Stromal cell of bone marrow (primary cell): ENCODE measurements at places on chromosomes 1 and 21.

GRCh38 chr1:85815906-85816305 is 107.7 kb upstream of the ZNHIT6 start:
- no peak for DNase-seq

- DNase-seq, result no peak
These were observed 180.3 kb upstream of the RGS18 start for GRCh38 chr1:191977874-191978506.

GRCh38 chr1:151918819-151919610 is 9.7 kb upstream of the THEM4 start:
- no peak for DNase-seq

DNA sequence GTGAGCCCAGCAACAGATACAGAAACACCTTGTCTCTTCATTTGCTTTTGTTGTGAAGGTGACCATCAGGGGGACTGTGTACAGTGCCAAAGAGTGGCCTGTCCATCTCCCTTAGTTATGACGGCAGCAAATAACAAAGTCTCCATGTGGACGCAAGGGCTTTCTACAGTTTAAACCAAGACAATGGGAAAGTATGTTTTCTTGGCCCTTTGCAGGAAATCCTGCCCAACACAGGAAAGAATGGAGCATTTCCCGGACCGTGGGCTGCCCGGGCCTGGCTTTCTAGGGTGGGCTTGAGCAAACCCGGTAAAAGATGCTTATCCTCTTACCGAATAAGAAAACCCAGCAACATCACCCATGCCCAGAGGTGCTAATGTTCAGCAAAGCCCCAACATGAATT is 87.3 kb downstream of the ZBTB18 start:
- no peak for DNase-seq

DNA sequence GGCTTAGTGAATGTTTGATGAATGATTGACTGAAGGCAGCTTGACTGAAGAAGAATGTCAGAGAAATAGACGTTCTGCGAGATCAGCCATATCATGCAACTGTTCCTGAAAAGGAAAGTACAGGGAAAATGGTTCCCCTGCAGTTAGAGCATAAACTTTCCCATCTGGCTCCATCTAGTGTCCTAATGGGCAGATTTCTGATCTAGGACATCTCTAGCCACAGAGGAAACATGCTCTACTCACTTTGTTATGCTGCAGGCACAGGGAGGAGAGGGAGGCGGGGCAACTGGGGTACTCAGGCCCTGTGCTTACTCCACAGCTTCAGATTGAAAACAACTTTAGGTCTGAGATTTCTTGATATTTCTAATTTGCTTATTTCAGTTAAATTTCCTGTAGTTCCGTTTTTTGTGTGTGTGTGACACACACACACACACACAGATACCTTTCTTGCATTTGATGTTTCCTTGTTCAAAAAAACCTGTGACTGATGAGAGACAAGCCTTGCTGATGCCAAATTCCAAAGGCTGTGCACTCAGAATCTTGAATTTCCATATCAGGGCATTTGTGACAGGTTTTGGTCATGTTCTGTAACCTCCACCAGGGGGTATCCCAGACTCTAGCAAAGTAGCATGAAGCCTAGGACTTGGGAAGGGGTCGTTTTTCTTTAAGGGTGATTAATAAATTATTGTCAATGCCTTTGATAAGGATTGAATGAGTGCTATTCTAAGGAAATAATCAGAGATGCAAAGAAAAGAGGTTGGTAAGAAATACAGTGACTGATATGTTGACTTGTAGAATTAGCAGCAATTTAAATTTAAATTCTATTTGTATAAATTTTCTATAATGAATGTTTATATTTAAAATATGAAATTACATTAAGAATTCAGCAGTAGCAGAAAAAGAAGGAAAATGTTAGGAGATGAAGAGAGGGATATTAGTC is 139.7 kb upstream of the BEND5 start:
- DNase-seq, result peak; percentile 63

- no peak for DNase-seq
These were observed 54.3 kb downstream of the KCNC4 start for GRCh38 chr1:110264430-110264829.

DNA sequence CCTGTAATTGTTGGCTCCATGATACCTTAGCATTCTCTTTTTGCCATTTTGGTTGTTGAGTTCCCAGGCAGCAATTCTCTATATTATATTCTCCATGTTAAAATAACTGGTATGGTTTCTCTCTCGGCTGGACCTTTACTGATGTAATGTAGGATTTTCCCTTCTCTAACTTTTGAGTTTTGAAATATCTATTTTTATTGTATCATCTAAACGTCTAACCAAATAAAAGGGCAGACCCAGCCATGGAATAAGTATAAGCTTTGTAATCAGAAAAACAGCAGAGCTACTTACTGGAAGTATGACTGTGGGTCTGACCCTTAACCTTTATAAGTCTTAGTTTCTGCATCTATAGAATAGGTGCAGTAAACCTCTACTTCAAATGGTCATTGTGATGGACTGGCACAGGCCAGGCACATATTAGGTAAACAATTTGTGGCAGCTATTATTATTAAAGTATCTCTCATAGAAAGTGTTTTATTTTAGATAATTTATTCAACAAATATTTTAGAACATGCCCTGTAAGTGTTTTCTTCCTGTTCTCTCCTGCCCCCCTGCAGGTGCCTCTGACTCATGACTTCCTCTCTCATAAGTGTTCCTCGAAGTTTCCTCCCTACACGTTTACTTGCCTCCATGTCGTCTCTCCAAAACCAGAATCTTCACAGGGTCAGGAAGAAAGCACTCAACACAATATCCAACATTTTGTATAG is 224.9 kb upstream of the FGGY start:
- no peak for DNase-seq

GRCh38 chr1:27585684-27586083 is 18.3 kb downstream of the AHDC1 start:
- DNase-seq, result no peak

- DNase-seq, result no peak
These were observed 50.8 kb upstream of the SLC22A15 start for GRCh38 chr1:115925467-115925866.

- no peak for DNase-seq
These were observed 56.9 kb downstream of the LYST start for GRCh38 chr1:235809688-235810397.

- DNase-seq, result no peak
These were observed 51.2 kb downstream of the SIPA1L2 start for GRCh38 chr1:232578651-232579195.

DNA sequence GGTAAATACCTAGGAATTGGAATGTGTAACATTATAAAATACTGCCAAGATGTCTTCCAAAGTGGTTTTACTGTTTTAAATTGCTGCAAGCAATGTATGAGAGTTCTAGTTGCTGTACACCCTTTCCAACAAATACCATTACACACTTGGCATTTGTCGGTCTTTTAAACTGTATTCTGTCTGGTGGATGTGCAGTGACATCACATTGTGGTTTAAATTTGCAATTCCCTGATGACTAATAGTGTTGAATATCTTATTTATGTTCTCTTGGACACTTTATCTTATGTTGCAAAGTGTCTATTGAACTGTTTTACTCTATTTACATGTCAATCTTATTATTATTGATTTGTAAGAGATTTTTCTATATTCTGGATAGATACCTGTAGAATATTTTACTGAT is 561.2 kb upstream of the B3GALT2 start:
- DNase-seq, result no peak

- DNase-seq, result no peak
These were observed 21.7 kb downstream of the SDC3 start for GRCh38 chr1:30886710-30887428.

- DNase-seq, result peak; percentile 92
These were observed 338 bp upstream of the TOR1AIP1 start for GRCh38 chr1:179881642-179882252.

DNA sequence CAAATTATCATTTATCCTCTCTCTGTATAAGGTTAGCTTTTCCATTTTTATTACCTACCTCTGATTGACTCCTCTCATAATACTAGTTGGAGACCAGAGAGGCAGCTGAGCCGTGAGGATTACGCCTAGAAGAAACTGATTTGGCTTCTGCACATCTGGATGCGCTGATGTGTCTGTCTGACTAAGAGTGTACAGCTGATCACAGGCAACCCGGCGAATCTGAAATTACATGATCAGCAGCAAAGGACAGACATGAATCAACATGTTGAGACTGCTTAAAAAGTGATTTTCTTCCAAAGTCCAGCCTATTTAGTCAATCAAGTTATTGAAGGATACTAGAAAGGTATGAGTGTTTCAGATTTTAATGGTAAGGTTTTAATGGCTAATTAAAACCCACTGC is 81.2 kb downstream of the PCSK9 start:
- DNase-seq, result no peak

- peak; percentile 33 for DNase-seq
These were observed 440.9 kb upstream of the ZRANB2 start for GRCh38 chr1:71521655-71522264.

- DNase-seq, result no peak
These were observed 106.3 kb downstream of the TGFB2 start for GRCh38 chr1:218451415-218451814.

DNA sequence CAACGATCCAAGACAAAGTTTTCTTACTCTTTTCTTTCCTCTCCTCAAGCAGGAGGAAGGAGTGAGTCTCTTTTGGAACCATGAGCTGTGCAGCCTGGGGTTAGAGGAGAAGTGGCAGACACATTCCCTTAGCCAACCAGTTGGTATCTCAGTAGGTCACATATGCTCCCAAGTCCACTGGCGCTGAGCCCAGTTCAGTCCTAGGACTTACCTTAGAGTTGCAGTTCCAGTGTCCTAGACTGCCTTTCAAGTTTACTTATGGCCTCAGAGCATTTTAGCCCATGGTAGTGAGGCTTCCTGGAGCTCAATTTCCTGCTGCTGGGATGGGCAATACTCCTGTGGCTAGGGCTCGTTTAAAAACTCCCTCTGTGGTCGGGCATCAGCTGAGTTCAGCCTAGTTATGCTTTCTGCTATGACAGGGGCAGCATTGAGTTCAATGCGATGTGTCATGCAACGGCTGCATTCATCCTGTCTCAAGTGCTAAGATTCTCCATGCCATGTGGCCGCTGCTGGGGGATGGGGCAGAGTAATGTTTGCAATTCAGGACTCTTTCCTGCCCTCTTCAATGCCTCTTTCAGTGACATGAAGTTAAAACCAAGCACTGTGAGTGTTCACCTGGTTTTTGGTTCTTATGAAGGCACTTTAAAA is 103.8 kb downstream of the LRRC7 start:
- DNase-seq, result peak; percentile 5

DNA sequence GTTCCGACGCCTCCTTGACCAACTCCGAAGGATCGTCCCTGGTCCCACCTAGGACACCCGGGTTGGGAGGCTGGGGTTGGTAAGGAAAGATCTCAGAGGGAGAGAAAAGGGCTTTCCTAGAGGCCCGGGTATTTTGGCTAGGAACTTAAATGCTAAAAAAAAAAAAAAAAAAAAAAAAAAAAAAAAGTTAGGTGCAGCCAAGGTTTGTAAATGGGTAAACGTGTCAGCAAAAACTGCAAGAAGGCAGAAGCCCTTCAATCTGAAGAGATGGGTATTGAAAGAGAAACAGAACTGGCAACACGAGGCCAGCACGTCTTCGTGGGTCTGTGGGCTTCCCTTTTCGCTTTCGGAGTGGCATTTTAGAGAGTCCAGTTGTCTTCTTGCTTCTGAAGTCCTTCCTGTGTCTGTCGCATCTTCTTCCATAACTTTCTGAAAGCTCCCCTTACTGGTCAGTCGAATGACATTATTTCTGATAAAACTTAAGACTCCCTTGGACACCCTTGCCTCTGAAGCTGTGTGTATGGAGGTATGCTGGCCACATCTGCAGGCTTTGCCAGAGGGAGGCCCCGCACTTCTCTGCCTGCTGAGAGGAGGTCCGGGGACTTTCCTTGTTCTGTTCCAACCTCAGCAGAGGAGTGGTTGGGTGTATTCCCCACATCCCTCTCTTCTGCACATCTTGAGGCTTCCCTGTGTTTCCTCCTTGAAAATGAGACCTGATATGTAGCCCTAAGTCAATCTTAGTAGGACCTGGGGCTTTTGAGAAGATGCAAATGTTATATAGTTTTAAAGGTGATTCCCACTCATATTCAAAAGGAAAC is 745 bp downstream of the RCSD1 start:
- DNase-seq, result no peak

GRCh38 chr1:195721210-195721971 is 886.8 kb downstream of the KCNT2 start:
- no peak for DNase-seq

DNA sequence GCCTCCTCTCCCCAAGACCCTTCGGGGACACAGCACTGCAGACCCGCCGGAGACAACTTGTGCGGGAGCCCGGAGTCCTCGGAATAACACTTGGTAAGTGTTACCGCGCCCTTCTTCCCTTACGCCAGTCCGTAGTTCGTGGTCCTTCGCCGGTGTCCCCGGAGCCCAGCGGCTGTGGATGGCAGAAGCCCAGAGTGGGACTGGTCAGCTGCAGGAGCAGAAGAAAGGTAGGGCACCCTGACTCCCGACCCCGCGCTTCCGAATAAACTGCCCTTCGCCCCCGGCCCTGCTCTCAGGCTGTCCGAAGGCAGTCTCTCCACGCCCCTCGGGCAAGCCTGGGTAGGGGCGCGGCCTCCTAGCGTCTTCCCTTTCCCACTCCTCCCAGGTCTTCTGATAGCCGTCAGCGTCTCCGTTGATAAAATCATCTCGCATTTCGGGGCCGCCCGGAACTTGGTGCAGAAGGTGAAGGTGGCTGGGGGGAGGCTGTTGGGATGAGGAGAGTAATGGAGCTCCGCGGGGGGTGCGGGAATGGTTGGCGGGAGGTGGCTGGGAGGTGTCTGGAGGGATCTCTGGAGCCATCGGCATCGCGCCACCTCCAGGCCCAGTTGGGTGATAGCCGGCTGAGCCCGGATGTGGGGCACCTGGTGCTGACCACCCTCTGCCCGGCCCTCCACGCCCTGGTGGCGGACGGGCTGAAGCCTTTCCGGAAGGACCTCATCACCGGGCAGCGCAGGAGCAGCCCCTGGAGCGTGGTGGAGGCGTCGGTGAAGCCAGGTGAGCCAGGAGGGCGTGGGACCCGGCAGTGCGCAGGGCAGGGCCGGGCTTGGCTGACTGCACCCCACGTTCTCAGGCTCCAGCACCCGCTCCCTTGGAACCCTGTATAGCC is 4.3 kb downstream of the RUSC1 start:
- DNase-seq, result no peak

- no peak for DNase-seq
These were observed 2.4 kb downstream of the LRP8 start for GRCh38 chr1:53325326-53326087.

DNA sequence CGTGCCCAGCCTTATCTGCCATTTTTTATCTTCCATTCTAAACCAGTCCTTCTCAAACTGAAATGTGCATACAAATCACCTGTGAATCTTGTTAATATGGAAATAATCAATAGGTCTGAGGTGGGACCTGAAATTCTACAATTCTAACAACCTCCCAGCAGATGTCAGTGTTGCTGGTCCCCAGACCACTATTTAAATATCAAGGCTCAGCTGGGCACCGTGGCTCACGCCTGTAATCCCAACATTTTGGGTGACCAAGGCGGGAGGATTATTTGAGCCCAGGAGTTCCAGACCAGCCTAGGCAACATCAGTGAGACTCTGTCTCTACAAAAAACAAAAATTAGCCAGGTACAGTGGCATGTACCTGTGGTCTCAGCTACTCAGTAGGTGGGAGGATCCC is 4.1 kb downstream of the UQCRHL start:
- no peak for DNase-seq

GRCh38 chr1:162270016-162270770 is 106.5 kb downstream of the SPATA46 start:
- no peak for DNase-seq

GRCh38 chr1:188988589-188988988 is 1489.1 kb downstream of the BRINP3 start:
- no peak for DNase-seq

- DNase-seq, result no peak
These were observed at the start of gene PTPRC for GRCh38 chr1:198638894-198639635. Gene PTPRC, plus strand, starts transcription at chr1:198639040. Its CDS starts 229 bp downstream, at chr1:198639269.

- no peak for DNase-seq
These were observed 35.8 kb downstream of the DOCK7 start for GRCh38 chr1:62652387-62652786.
